ENCODE measurements at places on chromosomes 2 and 18. TPM values are rescaled to one million over a fixed set of nuclear protein-coding genes. Genes with fewer than 3 reads are reported as not detected.

IMMT gene
- total RNA-seq: 107 TPM

TTR gene
- total RNA-seq: 0.98 TPM

NEURL3 gene
- not detected for total RNA-seq

DNA sequence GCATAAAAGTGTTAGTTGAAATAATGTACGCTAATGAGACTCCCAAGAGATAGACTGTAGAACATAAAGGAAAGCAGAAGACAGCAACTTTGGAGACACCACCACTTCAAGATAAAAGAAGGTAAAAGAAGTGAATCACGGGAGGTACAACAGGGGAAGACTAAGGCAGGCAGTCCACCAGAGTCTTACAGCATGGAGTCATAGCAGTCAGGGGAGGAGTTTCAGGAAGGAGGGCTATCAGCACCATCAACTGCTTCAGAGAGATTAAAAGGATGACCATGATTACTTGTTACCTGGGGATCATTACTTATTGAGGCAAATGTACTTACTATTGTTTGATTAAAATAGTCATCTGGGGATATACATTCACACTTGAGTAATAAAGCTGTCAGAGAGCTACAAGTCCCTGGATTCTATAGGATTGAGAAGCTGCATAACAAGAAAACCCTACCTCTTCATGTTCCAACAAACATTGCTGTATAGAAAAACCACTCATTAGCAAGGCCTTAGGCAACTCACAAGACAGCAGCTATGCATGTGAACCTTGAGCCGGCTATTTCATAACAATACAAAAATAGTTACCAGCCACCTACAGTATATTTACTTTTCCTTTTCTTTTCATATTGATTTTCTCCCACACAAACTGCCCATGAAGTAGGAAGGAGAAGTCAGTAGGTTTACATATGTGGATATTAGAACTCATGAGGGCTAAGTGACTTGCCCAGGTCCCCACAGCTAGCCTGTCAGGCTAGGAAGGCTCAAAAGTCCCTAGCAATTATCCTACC lies 101.7 kb downstream of the PDE11A start:
- H3K4me3 ChIP-seq: no peak overlapping the region
- no peaks in the 10 kb centered on the region for H3K27me3 ChIP-seq
- no peak for DNase-seq
- no peaks in the 10 kb centered on the region for H3K36me3 ChIP-seq
- no peak overlapping the region for H3K27ac ChIP-seq
- H3K4me1 ChIP-seq: no peaks in the 10 kb centered on the region

DNA sequence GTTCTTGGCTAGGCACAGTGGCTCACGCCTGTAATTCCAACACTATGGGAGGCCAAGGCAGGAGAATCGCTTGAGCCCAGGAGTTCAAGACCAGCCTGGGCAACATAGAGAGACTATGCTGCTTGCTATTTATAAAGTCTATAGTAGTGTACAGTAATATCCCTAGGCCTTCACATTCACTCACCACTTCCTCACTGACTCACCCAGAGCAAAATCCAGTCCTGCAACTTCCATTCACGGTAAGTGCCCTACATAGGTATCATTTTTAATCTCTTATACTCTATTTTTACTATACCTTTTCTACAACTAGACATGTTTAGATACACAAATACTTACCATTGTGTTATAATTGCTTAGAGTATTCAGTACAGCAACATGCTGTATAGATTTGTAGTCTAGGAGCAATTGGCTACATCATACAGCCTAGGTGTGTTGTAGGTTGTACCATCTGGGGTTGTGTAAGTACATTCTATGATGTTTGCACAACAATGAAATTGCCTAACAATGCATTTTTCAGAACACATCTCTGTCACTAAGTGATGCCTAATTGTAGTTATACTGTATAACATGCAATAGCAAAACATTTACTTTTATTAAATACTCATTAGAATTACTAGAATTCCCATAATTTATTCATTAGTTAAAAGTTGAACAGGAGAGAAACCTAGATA lies 8.8 kb downstream of the DHX57 start:
- H3K4me3 ChIP-seq: no peak overlapping the region
- H3K27me3 ChIP-seq: no peaks in the 10 kb centered on the region
- H3K27ac ChIP-seq: no peak overlapping the region
- no peak for DNase-seq
- H3K4me1 ChIP-seq: no peaks in the 10 kb centered on the region

DNA sequence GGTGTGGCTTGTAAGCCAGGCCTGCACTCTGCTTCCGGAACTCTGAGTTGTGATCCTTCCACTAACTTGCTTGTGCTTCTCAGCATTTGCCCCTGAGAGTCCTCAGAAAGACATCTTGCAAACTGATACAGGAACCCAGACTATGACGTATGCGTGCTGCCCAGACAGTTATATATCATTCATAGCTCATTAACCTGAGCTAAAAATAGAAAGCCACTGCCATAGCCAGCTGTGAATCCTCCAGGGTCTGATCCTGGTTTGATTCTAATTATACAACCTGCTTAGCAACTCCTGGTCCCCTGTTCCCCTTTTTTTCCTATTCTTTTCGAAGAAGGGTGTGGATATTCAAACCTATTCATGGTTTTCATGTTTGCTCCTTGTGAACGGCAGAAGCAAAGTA lies 63.7 kb downstream of the MARCHF4 start:
- H3K27me3 ChIP-seq: no peaks in the 10 kb centered on the region
- H3K4me1 ChIP-seq: peaks cover 10% of the 10 kb centered on the region
- DNase-seq: no peak
- H3K27ac ChIP-seq: no peak overlapping the region

- no peaks in the 10 kb centered on the region for H3K27me3 ChIP-seq
- no peak for DNase-seq
- no peak overlapping the region for H3K27ac ChIP-seq
- H3K36me3 ChIP-seq: no peaks in the 10 kb centered on the region
- H3K4me3 ChIP-seq: no peak overlapping the region
Observed at GRCh38 chr2:232309592-232309991, 69.0 kb upstream of the ALPP start.

DNA sequence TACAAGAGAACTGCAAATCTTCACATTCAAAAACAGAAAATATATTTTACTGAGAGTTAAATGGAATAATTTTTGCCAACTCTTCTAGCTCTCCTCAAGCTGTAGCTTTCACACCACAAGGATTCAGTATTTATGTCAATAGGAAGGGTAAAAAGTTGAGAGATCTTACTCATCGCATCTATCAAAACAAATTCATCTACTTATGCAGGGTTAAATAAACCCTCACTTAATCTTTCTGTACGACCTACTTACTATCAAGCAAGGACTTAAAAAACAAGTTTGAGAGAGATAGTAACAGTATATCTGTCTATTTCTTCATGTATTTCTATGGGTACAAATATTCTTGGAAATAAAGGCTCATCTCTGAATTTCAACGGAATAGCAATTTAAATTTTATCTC lies 35.5 kb downstream of the SIGLEC15 start:
- no peaks in the 10 kb centered on the region for H3K4me1 ChIP-seq
- H3K27me3 ChIP-seq: no peaks in the 10 kb centered on the region
- H3K36me3 ChIP-seq: peaks cover 59% of the 10 kb centered on the region
- no peak overlapping the region for H3K27ac ChIP-seq
- no peak for DNase-seq
- H3K4me3 ChIP-seq: no peak overlapping the region

- H3K27me3 ChIP-seq: no peaks in the 10 kb centered on the region
- H3K4me3 ChIP-seq: no peak overlapping the region
- DNase-seq: no peak
- no peak overlapping the region for H3K27ac ChIP-seq
- no peaks in the 10 kb centered on the region for H3K4me1 ChIP-seq
Observed at GRCh38 chr2:190052307-190052706, 10.2 kb downstream of the MSTN start.

- no peak for DNase-seq
- H3K4me3 ChIP-seq: no peak overlapping the region
- peaks cover 36% of the 10 kb centered on the region for H3K4me1 ChIP-seq
- no peaks in the 10 kb centered on the region for H3K36me3 ChIP-seq
- peak overlapping the region; percentile 87 for H3K27ac ChIP-seq
- no peaks in the 10 kb centered on the region for H3K27me3 ChIP-seq
Observed at GRCh38 chr2:11498543-11499034, 32.6 kb upstream of the E2F6 start.
